ENCODE measurements at places on chromosomes 4 and X.

GRCh38 chr4:100816436-100817045, 298.7 kb upstream of the EMCN start:
- no peak for DNase-seq

- DNase-seq: no peak
Observed at GRCh38 chr4:140695483-140695882, 60.7 kb downstream of the TBC1D9 start.

GRCh38 chrX:4936315-4936714, 1222.9 kb upstream of the PRKX start:
- no peak for DNase-seq

- no peak for DNase-seq
Observed at GRCh38 chr4:128424527-128425497, 137.2 kb upstream of the PGRMC2 start.

DNA sequence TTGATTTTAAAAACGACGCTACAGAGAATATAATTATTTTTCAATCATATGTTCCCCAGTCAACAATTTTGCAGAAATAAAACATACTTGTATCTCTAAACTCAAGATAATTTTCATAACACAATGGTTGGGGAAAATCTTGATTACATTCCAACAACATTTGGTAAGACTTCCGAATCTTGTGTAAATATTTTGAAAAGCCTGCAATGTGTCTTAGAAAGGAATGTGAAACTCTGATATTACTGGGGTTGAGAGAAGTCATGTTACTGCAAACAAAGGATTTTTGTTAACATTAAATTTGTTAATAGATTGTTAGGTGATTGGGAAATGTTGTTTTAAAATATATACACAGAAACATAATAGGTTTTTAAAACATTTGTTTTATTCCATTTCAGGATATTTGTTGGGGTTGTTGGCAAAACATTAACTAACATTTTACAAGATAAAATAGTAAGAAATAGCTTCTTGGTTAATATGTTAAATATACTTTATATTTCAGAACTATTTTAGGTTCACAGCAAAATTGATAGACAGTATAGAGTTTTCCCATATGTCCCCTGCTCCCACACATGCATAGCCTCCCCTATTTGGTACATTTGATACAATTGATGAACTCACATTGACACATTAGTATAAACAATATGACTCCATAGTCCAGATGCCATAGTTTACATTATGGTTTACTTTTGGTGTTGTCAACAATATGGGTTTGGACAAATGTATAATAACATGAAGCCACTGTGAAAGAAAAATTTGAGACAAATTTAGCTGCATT, 218.6 kb upstream of the FAM47A start:
- no peak for DNase-seq

DNA sequence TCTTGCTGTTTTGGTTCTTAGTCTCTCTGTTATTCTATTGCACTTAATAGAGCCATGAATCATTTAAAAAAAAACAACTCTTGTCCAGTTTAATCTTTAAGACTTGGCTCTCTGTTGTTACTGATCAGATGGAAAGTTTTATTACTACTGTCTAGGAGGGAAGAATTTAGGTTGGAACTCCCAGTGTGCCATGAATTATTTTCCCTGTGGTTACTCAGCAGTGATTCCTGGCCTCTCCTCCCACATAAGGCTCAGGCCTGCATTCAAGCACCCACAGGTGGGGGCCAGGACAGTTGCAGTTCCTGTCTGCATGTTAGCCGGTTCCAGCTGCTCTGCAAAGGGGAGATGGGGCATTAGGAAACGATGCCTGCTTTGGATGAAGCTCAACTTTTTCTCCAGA, 29.8 kb upstream of the ESX1 start:
- DNase-seq: no peak
